ENCODE measurements at places on chromosomes 7 and 10. TPM values are rescaled to one million over a fixed set of nuclear protein-coding genes. Genes with fewer than 3 reads are reported as not detected.

DNA sequence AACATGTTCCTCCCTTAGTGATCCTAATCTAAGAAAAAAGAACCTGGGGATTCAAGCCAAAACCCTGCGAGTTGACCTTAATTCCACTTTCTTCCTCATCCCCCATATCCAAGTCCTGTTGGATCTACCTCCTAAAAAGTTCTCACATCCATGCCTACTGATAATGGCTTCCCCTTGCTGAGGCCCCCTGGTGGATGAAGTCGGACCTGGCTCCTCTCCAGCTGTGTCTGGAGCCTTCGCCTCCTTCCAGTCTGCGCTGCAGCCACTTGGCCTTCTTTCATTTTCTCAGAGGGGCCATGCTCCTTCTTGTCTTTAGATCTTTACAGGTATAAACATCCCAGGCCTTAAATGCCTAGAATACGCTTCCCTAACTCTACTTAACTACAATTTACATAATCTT lies 8.1 kb downstream of the PDE1C start:
- no peak for DNase-seq

- no peak for DNase-seq
Observed at GRCh38 chr10:50395851-50396250, 144.5 kb upstream of the ASAH2 start.

- DNase-seq = no peak
Observed at GRCh38 chr7:116522247-116522646, 2.6 kb upstream of the CAV1 start.

The NUTM2B gene
- 0.15 TPM for polyA plus RNA-seq

DNA sequence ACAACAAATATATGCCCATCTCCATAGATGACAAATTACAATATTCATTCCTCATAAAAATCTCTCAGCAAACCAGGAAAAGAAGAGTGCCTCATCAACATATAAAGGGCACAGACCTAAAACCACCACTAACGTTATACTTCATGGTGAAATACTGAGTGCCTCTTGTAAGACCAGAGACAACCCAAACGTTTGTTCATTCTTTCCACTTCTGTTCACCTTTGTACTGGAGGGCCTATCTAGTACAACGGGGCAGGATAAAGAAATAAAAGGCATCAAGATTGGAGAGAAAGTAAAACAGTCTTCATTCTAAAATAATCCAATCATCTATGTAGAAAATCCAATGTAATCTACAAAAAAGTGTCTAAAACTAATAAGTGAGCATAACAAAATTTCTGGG lies 79.1 kb downstream of the LARP4B start:
- no peak for DNase-seq

The PLXNA4 gene
- not detected for polyA plus RNA-seq

The PNLIP gene
- not detected for polyA plus RNA-seq

- DNase-seq = no peak
Observed at GRCh38 chr7:33411020-33411419, 281.7 kb downstream of the BBS9 start.

GRCh38 chr7:29619848-29620555 lies 56.4 kb downstream of the PRR15 start:
- DNase-seq = no peak

DNA sequence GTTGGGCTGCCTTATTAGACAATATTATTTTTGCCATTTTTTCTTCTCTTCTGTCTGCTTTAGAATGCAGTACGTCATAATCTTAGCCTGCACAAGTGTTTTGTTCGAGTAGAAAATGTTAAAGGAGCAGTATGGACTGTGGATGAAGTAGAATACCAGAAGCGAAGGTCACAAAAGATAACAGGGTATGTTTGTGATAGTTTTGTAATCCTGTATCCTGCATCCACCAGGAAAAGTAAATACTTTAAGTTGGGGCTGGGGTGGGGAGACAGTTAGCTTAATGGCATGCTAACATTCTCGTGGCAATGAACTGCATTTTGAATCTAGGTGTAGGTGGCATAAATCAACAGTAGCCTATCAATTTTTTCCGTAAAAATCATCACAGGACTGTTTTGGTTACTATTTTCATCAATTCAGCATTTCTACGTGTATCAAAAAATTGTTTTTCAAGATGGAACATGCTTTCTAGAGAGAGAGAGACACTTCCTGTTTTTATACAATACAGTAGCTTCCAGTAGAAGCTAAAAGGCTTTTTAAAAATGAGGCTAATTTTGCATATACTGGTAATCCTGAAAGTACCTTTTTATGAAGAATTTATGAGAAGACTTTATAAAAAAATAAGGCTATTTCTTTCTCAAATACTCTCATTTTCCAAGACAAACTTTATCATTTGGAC lies 247.5 kb downstream of the FOXP2 start:
- no peak for DNase-seq

GRCh38 chr7:28208506-28208905 lies 27.9 kb upstream of the JAZF1 start:
- DNase-seq = no peak

The TRPV5 gene
- not detected for polyA plus RNA-seq

The CCDC3 gene
- not detected for polyA plus RNA-seq

DNA sequence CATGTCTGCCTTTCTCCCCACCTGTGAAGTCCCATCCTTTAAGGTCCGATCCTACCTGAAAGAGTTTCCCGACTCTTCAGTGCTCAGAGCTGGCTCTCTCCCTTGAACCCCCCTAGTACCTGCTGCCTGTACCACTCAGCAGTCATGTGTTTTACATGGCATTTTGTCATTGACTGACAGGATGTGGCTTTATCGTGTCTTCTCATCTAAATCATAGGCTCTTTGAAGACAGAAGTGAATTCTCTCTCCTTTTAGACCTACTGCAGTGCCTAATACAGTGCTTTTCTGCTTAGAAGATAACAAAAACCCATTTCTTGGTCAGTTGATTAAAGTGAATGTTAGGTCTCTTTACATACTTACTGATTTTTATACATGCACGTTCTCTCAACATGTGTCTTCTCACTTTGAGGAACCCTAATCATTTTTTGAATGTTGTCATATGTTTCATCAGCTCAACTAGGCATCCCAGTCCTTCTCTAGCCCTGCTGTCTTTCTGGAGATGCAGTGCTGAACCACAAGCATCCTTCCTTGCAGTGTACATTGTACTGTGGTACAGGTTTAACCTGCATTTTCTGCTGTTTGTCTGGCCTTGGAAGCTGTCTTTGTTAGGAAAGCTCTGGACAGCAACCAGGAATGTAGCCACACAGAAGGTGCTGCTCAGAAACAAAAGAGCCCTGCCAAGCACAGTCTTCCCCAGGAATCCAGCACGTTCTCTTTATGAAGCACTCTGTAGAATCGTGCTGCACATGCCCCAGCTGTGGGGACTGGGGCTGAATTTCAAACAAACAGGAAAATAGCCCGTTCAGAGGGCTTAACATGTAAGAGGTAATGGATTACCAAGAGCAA lies 28.1 kb upstream of the LRRC4 start:
- no peak for DNase-seq

The TEX47 gene
- polyA plus RNA-seq = not detected

DNA sequence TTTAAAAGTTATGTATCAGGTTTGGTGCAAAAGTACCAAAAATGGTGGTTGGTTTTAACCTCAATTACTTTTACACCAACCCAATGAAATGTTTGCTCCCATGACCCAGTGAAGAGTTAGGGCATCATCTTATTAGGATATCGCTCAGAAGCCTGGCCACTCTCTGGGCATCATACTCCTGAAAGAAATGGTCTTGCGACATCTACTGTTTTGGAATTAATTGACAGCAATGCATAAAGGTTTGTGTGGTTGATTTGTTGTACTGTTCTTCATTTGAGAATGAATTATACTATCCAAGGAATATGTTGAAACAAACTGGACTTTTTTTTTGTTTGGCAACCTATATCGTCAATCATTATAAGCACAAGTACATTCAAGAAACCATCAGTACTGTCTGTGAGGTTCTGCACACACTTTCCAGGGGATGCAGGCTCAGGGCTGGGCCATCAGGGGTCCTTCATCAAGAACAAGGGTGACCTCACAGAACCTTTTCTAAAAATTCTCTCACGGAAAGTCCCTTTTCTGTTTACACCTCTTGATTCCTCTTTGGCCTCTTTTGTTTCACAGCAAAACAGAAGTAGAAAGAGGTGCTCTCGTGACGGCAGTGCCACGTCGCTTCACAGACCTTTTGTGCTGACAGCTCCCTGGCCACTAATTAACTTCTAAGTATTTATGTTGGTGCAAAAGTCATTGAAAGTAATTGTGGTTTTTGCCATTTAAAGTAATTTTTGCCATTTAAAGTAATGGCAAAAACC lies 117.2 kb upstream of the KLF6 start:
- DNase-seq = peak; percentile 87

The ST8SIA6 gene
- polyA plus RNA-seq = not detected

DNA sequence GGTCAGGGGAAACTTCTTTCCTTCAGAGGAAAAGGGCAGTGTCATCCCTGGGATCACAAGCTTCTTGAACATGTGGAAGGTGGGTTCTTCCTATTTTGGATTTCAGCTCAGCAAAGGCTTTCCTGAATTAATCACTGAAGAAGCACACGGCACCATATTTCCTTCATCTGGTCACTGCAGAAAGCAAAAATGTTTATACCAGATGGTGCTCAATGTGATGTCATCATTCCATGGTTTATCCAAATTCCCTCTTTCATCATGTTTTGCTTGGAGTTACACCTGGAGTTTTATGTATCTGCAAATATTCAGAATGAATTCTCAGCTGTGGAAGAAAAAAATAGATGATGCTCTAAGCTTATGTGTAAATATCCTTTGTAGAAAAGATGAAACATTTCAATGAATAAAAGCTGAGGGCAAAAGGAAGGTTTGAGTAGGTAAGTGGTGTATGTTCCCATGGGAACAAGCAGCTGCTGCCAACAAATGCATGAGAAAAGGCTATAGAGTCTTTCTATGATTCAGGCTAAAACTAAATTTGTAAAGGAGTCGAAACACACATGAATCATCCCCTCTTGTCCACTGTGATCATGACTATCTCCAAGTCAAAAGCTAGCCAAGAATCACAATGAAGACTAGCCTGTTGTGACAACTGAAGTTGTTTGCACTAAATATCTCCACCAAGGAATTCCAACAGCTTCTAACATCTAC lies 26.9 kb upstream of the BPGM start:
- no peak for DNase-seq

GRCh38 chr10:88281592-88282347 lies 301.3 kb downstream of the RNLS start:
- DNase-seq = no peak

- DNase-seq = no peak
Observed at GRCh38 chr10:52064084-52064845, 249.8 kb upstream of the DKK1 start.

- no peak for DNase-seq
Observed at GRCh38 chr10:35448687-35449662, 112.7 kb downstream of the CCNY start.

- DNase-seq = no peak
Observed at GRCh38 chr10:132865851-132866600, 76.3 kb downstream of the CFAP46 start.

DNA sequence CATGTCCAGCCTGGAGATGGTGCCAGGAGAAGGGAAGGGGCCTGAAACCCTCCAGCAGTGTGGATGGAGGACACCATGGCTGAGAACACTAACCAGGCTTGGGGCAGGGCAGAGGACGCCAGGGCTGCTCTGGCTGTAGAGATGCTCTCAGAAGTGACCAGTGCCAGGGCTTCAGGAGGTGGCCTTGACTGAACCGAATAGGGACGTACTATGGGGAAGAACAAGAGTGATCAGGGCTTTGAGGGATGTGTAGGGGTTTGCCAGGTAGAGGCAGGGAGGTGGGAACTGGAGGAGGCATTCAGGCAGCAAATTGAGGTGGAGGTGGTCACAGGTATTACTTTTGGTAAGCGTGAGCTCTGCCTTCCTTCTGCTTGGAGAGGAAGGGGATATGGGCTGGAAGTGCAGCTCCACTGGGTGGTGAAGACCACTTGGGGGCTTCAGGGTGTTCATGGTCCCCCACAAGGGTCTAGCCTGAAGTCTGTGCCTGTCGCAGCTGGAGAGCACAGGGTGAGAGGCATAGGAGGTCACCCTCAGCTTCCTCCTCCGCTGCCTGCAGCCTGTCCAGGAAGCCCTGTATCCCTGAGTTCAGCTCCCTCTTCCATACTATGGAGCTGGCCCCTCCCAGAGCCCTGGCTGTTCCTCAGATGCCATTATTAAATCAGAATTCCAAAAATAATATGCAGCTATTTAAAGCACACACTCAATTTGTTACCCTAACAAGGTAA lies 27.8 kb downstream of the ADCY1 start:
- DNase-seq = no peak

The AS3MT gene
- polyA plus RNA-seq = not detected

GRCh38 chr7:111242141-111242755 lies 151.3 kb downstream of the LRRN3 start:
- no peak for DNase-seq

GRCh38 chr10:32149252-32149955 lies 93.2 kb upstream of the KIF5B start:
- no peak for DNase-seq

- no peak for DNase-seq
Observed at GRCh38 chr10:10977226-10977956, 40.3 kb upstream of the CELF2 start.

The ZNF239 gene
- polyA plus RNA-seq = 2.6 TPM

- no peak for DNase-seq
Observed at GRCh38 chr7:92916770-92917224, 80.4 kb upstream of the CDK6 start.

- DNase-seq = no peak
Observed at GRCh38 chr10:127302343-127302742, 106.0 kb upstream of the INSYN2A start.

DNA sequence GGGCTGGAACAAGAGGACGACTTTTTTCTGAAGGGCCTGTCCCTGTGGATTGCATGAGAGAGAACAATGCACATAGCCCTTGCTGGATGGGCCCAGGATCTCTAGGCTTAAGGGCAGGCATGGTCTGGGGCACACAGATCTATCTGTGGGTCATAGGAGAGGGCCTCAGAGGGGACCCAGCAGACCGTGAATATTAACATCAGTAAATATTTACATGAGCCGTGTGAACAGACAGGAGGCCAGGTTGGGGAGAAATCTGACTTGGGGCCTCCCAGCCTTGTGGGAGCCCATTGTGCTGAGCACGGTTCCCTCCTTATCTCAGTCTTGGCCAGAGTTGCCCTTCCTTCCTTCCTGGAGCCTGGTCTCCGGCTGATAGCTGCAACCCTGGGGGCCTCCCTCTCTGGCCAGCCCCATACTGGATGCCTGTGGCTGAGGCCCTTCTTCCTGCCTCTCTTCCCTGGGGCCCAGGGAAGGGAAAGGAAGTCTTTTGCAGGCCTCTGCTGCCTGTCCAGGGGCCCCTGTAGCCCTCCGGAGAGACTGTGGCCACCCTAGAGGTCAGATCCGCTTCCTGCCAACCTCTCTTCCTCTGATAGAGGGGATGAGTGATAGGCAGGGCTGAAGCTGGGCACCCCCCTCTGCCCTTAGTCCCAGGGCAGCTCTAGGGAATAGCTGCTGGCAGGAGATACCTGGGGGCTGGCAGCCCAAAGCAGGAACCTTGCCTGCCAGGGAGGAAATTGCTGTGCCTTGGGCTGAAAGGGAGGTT lies 44.5 kb upstream of the TRIM8 start:
- DNase-seq = no peak

- no peak for DNase-seq
Observed at GRCh38 chr7:54728411-54728810, 30.6 kb downstream of the SEC61G start.

DNA sequence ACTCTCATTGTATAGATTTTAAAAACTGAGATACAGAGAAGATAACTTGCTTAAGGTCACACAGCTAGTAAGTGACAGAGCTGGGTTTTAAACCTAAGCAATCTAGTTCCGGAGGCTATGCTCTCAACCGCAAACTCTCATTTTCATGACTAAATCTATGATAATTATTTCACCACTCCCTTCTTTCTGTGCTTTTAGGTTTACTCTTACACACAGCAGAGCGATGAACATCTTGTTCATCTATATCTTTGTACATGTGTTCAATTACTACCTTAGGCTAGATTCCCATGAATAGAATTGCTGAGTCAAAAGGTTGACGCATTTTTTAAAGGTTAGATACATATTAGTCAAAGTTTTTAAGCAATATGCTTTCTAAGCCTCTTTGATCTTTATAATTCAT lies 154.8 kb downstream of the CHN2 start:
- no peak for DNase-seq
